ENCODE measurements at places on chromosomes 11 and 22.

DNA sequence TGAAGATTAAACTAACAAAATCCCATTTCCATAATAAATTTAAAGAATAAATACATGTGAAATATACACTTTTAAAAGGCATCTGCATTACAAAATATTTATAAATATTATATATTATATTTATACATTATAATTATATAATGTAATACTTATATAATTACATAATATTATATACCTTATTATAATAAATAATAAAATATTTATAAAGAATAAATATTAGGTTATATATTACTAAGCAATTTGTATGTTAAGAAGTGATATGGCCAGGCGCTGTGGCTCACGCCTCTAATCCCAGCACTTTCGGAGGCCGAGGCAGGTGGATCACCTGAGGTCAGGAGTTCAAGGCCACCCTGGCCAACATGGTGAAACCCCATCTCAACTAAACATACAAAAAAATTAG is 97.8 kb downstream of the CADM1 start:
- no peak for DNase-seq

- DNase-seq, result no peak
Observed at GRCh38 chr11:83151274-83151977, 5.5 kb upstream of the PCF11 start.

- no peak for DNase-seq
Observed at GRCh38 chr22:37472418-37473006, 13.7 kb downstream of the MFNG start.

DNA sequence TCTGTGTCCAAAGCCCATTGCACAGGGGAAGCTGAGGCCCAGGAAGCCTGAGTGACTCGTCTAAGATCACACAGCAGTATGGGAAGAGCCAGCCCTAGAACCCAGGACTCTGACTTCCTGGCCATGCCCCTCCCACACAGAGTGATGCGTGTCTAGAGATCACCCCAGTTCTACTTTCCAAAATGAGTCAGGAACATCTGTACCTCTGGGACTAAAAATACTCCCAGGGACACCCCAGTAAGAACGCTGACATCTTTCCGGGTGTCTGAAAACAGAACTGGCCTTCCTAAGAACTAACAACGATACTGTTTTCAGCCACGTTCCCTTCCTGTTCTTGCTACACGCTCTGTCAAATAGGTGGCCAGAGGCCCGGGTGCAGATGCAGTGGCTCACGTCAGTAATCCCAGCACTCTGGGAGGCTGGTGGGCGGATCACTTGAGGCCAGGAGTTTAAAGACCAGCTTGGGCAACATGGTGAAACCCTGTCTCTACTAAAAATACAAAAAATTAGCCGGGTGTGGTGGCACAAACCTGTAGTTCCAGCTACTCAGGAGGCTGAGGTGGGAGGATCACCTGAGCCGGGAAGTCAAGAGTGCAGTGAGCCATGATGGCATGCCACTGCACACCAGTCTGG is 21.7 kb upstream of the PDGFB start:
- no peak for DNase-seq

DNA sequence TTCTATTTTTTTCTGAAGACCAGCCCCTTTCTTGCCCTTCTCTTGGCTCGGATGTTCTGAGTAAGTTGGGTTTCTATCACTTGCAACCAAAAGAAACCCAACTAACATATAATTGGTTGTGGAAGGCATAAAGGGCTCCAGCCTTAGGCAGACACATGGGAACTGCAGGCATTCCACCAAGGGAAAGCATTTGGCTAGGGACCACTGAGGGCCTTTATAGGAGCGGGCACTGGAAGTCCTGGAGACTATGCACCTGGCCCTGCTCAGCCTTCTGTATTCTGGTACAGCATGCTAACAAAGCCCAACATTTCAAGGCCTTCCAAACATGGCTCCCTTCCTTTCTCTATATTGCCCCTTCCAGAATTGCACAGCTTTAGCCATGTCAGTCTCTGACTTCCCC is 17.6 kb upstream of the LMO1 start:
- no peak for DNase-seq

DNA sequence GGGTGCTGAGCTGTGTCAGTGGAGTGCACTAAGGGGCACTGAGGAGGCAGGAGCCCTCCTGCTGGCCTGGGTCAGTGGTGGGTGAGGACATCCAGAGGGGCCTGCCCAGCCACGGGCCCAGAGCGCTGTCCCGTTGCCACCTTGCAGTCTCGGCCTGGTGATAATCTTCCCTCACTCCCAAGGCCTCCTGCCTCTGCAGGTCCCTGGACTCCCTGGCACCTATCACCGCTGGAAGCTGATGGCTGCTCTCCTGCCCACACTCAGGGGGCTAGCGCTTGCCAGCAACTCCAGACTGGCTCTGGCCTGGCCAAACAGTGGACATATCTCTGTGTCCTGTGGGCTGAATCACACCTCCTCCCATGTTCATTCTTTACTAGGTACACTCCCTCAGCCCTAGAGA is 86.5 kb upstream of the PITPNB start:
- no peak for DNase-seq

DNA sequence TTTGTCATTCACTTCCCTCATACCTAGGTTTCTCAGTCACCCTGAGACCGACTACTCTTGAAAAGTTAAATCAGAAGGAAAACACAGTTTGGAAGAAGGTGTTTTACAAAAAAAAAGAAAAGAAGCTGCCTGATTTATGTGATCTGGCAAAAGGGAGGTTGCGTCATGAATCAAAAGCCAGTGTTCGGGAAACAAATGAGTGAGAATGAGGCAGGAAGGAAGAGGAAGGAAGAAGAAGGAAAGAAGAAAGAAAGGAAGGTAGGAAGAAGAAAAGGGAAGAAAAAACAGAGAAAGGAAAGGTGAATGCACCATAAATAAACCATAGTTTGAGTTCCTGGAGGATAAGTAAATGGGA is 314.6 kb downstream of the BLID start:
- no peak for DNase-seq

DNA sequence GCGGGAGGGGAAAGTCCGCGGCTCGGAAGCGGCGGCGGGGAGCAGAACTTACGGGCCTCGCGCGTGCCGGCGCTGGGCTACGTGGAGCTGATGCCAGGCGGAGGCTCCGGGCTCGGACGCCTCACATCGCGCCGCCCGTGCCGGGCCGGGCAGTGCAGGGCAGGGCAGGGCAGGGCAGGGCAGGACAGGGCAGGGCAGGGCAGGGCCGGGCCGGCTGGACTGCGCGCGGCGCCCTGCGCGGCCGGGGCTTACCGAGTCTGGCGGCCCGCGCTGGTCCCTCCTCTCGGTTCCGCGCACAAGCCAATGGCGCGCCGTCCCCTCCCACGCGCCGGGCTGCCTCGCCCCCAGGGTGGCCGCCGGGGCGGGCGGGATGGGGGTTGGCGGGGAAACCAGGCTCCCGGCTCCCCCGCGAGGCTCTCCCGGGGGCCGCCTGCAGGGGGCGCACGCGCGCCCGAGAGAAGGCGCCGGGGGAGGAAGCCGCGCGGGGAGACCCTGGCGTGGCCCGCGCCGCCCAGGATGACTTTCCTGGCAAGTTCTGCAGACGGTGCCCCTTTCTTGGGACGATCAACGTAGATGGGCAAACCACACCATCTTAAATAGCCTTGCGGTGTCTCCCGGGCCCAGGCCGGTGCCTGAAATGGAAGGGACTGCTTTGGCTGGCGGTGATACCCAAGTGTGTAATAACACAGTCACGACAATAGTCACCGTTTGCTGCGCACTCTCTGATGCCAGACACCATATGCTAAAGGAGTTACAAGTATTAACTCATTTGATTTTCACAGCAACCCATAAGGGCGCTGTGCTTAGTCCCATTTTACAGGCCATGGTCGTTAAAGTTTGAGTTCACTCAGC is at the start of gene TP53I11:
Gene TP53I11 (minus strand): TSS at position 259 of the 852 bp plus-strand sequence. CDS start 12,548 bp downstream, outside the sequence.
- no peak for DNase-seq

DNA sequence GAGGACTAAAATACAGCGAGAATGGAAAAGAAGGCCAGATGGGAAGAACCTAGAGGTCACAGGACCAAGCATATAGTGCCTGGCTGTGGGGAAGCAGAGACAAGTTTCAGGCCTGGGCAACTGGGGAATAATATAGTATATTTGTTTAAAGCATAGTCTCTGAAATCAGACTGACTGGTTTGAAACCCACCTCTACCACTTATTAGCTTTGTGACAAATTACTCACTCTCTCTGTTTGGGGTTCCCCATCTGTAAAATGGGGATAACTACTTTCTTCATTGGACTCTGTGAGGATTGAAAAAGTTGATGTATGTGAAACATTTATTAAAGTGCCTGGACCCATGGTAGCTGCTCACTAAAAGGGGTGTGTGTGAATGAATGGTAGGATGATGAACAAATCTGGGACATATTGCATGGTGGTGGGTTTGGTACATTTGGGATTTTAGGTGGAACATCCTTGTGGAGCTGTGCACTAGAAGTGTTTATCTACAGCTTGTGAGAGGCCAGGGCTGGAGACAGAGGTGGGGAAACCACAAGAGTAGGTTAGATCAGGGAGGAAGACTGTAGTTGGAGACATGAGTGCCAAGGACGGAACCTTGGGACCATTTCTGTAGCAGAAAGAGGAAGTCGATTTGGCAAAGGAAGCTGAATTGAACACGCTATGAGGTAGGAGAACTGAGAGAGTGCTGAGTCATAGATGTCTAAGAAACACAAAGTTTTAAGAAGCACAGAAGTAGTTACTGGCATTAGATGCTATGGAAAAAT is 52.6 kb downstream of the SWAP70 start:
- peak; percentile 87 for DNase-seq

- no peak for DNase-seq
Observed at GRCh38 chr22:32216911-32217310, 12.0 kb upstream of the RFPL2 start.

GRCh38 chr11:94504689-94505293 is 7.5 kb upstream of the C11orf97 start:
- DNase-seq, result peak; percentile 67

GRCh38 chr11:75773595-75774353 is 5.2 kb downstream of the DGAT2 start:
- no peak for DNase-seq

GRCh38 chr11:16935518-16936302 is 78.5 kb downstream of the PLEKHA7 start:
- peak; percentile 41 for DNase-seq

DNA sequence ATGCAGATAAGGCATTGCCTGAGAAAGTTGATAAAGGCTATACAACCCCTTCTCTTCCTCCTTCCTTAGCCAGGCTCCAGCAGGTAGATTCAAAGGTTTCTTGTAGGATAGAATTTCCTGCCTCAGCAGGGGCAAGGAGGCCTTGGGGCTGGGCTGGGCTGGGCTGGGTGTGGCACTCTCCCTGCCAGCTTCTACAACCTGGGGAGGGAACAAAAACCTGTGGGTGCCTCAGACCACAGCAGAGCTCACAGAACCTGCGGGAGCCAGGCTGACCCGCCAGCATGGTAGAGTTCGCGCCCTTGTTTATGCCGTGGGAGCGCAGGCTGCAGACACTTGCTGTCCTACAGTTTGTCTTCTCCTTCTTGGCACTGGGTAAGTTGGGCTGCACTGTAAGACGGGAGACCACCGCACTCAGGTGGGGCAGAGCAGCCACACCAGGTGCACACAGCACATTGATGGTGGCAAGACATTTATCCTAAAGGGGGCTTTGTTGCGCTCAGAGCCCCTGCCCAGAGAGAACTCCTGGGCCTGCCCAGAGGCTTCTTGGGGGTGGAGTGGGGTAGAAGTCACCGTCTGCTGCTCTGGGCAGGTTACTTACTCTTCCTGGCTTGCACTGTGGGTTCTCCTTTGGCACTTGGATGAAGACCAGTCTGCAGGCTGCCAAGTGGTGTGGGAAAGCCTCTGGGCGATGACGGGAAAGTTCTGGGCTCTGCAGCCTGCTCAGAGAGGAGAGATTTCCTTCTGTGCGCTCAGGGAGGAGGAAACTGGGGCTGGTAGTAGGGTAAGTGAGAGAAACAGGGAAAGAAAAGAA is at the start of gene MOGAT2:
Gene MOGAT2 (plus strand): TSS at position 231 of the 811 bp plus-strand sequence. CDS start 51 bp downstream, at position 282.
- no peak for DNase-seq

DNA sequence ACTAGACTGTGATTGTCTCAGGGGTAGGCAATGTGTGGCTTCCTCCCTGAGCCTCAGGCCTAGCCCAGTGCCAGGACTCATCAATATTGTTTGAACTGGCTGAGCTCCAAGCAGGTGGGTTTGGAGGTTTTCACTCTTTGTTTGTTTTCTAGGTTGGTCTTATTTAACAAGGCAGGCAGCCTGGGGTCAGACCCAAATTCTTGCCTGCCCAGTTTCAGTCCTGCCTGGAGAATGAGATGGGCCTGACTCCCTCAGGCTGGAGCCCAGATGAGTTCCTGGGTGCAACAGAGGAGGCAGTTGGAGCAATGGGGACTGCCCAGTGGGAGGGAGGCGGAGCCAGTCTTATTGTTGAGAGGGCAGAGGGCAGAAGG is 28.3 kb upstream of the TP53I11 start:
- no peak for DNase-seq

DNA sequence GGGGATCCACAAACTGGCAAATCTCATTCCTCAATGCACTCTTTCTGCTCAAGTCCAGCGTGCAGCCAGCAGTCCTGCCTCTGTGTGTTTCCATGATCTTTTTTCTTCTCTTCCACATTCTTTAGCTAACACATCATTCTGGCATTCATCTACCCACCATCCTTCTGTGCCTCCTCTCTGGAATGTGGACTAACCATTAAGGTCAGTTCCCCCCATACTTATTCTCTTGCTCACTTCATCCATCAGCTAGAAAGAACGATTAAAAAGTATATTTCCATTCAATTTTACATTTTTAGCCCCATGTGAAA is 7.8 kb downstream of the KIRREL3 start:
- peak; percentile 90 for DNase-seq

- no peak for DNase-seq
Observed at GRCh38 chr22:40335358-40335757, 10.9 kb upstream of the ADSL start.

DNA sequence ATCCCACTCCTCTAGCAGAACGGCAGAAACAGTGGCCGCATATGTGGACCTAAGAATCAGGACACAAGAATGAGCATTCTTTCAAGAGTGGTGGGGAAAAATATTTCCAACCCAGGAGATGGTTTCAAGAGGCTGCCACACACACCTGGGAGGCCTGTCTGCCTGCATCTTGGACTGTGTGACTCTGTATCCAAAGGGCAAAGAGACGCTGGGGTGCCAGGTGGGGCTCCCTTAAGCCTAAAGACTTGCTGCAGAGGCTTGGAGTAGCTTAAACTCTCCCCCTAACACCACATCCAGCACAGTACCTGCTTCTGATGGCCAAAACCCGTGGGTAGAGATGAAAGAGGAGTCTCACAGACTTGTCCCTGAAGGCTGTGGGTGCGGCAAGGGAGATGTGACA is 3.5 kb downstream of the CXCR5 start:
- DNase-seq, result no peak

- no peak for DNase-seq
Observed at GRCh38 chr11:25317216-25317615, 820.4 kb downstream of the LUZP2 start.

GRCh38 chr11:73784080-73784634 is 3.5 kb upstream of the MRPL48 start:
- no peak for DNase-seq

- no peak for DNase-seq
Observed at GRCh38 chr11:34493926-34494595, 19.5 kb downstream of the ELF5 start.

GRCh38 chr11:46639197-46639839 is 22.0 kb downstream of the ATG13 start:
- peak; percentile 22 for DNase-seq

- no peak for DNase-seq
Observed at GRCh38 chr22:49302150-49302460, 525.6 kb downstream of the BRD1 start.

- DNase-seq, result no peak
Observed at GRCh38 chr11:111986589-111986988, 38.6 kb upstream of the DLAT start.
